Fibroblast of upper back skin (primary cell): ENCODE measurements at places on chromosomes 1 and 21.

DNA sequence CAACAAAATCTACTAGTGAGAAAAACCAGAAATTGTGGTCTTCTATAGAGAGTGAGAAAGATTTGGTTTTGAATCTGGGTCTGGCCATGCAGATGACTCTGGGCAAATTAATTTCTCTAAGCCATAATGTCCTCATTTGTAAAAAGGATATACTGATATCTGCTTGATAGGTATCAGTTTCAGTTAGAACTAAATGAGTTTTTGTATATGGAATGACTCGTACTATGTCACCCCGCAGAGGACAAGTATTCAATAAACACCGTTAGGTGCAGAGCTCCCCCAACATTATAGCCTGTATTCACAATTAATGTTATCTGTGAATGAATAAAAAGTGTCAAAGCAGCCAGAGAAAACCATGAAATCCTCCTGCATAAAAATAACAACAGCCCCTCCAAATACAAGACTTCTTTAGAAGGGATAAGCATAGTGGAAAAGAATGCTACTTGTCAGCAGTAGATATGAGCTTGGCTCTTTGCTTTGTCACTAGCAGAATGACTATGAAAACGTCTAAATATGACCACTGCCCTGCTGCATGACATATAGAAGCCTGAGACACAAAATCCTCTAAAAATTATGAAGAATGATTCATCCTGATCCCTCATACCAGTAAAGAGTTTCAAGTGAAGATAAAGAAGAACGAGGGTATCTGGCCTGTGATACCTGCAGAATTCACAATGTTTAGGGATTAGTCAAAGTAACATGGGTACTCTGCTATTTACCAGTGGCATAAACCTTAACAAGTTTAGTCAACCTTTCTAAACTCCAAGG, 17.8 kb downstream of the SCAF4 start:
- DNase-seq, result no peak

- DNase-seq, result peak; percentile 76
Measured at GRCh38 chr1:230171356-230172015, 104.4 kb downstream of the GALNT2 start.

GRCh38 chr1:242056988-242057744, 58.3 kb upstream of the MAP1LC3C start:
- DNase-seq, result no peak

- no peak for DNase-seq
Measured at GRCh38 chr1:11144570-11145256, 44.4 kb upstream of the ANGPTL7 start.

DNA sequence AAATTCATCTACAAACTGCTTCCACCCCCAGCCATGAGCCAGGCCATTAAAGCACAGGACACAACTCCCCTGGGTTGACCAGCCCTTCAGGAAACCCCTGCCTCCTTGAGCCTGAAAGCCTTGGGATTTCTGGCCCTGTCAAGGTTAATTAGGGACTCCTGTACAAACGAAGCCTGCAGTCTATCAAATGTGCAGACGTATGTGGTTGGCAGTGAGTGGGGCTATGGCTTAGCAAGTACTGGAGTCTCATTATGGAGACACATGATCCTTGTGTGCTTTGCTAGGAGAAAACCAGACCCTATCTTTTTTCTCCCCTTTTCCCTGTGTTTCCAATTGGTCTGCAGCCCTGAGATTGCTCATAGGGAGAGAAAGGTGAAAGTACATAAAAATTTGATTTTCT, 588.3 kb upstream of the USP24 start:
- no peak for DNase-seq

GRCh38 chr21:45529785-45530422, 12.3 kb downstream of the SLC19A1 start:
- DNase-seq, result no peak

DNA sequence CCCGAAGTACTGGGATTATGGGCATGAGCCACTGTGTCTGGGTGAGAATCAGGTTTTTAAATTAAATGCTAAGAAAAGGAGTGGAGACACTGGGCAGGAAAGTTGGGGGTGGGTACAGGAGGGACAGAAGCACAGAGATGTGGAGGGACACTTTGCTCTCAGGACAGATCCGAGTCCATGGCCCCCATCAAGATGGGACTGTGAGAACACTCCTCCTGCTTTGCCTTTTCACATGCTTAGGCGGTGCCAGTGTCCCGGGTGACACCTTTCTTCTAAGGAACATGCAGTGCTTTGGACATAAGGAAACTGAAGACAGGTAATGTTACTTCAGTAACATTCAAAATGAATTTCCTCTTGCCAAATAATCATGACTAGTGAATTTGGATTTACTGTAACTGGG, 16.7 kb downstream of the SLC25A33 start:
- no peak for DNase-seq

DNA sequence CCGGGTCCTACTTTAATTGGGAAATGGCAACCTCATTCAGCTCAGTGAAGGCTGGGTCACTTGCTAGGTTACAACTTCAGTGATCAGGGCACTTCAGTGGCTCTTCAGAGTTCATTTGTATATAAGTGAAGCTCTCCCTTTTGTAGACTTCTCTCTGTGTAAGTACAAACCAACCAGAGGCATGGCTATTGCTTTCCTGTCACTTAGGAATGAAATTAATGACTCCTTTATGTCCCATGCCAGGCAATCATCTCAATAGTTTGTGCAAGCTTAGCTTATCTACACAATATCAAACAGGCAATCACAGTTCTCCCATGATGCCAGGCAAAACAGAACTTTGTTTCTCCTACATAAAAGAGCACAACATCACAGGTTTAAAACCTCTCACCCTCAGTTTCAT, 22.8 kb upstream of the CTBS start:
- no peak for DNase-seq

- no peak for DNase-seq
Measured at GRCh38 chr1:96515925-96516324, 205.7 kb upstream of the PTBP2 start.

DNA sequence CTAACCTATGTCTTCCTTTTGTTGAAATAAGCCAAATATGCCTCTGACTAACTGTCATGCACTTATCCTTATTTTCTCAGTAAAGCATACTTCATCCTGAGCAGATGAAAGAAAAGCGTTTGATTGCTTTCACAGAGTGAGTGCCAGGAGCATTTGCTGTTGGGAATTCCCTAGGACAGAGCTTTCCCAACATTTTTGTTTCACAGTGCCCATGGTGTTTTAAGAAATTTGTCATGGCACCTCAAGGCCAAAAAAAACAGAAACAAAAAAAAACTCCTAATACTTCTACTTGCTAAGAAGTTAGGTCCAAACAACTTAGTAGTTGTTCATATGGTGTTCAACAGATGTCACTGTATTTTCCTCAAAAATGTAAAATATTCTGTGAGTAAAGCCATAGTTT, 120.8 kb upstream of the BMP8A start:
- no peak for DNase-seq

GRCh38 chr1:61085206-61085982, 3.0 kb downstream of the NFIA start:
- DNase-seq, result no peak

DNA sequence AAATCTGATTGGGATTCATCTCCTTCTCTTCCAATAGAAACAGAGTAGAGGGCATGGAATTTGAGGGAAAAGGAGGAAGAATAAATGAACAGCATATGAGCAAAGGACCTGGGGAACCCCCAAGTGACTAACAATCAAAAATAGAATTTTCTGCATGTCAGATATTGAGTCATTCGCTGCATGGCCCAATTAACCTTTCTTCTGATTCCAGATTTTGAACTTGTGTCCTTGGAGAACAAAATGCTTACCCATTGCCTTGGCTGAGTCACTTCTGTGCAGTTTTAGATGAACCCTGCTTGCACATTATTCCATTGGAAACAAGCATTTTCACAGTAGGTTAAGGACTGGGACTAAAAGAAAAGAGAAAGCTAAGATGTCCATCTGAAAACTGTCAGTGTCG, 390.5 kb downstream of the ST6GALNAC3 start:
- DNase-seq, result peak; percentile 67

- no peak for DNase-seq
Measured at GRCh38 chr1:106846656-106847055, 209.8 kb upstream of the PRMT6 start.

GRCh38 chr1:197761654-197762053, 13.6 kb downstream of the DENND1B start:
- no peak for DNase-seq

DNA sequence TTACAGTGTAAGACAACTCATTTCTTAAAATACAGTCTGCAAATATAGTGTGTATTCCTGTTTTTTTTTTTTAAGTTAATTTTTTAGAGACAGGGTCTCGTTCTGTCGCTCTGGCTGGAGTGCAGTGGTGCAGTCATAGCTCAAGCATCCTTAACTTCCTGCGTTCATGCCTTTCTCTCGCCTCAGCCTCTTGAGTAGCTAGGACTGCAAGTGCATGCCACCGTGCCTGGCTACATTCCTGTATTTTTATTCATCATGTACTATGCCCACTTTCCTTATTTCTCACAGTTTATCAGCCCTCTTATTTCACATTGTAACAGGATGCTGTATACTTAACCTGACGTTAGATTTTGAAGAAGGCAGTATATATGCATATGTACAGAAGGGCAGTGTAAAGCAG, 26.7 kb downstream of the MIER1 start:
- peak; percentile 62 for DNase-seq

DNA sequence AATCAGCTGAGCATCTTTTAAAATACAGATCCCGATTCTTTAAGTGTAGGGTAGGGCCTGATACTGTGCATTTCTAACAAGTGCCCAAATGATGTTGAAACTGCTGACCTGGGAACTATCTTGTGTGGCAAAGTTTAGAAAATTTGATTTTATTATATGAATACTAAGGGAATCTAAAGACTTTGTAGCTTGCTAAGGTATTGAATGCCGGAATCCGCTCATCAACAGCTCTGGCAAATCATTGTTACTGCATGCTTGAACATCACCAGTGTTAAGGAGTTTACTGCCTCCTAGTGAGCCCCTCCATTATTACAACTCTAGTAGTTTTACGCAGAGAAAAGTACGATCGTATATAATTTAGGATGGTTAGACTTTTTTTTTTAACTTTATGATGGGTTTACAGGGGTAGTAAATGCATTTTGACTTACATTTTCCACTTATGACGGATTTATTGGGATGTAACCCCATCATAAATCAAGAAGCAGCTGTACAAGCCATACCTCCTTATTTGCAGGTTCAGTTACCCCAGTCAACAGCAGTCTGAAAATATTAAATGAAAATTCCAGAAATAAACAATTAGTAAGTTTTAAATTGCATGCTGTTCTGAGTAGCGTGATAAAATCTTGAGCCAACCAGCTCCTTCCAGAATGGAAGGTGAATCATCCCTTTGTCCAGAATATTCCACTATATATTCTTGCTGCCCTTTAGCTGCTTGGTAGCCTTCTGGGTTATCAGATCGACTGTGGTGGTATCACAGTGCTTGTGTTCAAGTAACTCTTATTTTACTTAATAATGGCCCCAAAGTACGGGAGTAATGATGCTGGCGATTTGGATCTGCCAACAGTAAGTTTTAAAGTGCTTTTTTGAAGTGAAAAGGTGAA, 892 bp downstream of the TYW3 start:
- DNase-seq, result peak; percentile 72

GRCh38 chr1:229869240-229869639, 197.8 kb upstream of the GALNT2 start:
- DNase-seq, result peak; percentile 51

GRCh38 chr1:83697961-83698360, 301.0 kb downstream of the TTLL7 start:
- DNase-seq, result peak; percentile 24

DNA sequence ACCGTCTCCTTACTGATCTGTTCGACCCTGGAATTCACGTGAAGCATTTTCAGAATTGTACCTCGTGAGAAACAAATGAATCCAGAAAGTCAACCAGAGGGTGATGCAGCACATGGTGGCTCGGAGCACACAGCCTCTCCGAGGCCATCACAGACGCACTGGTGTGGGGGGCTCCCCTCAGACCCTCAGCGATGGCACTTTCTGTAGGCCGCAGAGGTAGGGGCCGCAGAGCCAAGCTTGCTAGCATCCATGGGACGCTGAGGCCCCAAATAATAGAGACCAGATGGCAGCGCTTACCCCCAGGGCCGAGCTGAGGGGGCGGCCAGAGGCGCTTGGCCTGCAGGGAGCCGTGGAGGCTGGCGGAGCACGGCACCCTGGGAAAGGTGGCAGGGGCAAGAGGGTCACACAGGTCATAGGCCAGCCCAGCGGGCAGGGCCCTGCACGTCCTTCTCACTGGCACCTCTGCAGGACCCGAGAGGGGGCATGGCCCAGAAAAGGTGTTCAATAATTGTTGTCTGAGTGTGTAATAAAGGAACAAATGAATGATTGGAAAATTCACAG, 28.1 kb upstream of the COL6A2 start:
- DNase-seq, result no peak

- DNase-seq, result no peak
Measured at GRCh38 chr21:34518301-34518700, 6.3 kb upstream of the KCNE1 start.

GRCh38 chr1:59015708-59016107, 231.9 kb upstream of the JUN start:
- DNase-seq, result peak; percentile 85

GRCh38 chr1:117852853-117853553, 76.4 kb downstream of the GDAP2 start:
- no peak for DNase-seq

DNA sequence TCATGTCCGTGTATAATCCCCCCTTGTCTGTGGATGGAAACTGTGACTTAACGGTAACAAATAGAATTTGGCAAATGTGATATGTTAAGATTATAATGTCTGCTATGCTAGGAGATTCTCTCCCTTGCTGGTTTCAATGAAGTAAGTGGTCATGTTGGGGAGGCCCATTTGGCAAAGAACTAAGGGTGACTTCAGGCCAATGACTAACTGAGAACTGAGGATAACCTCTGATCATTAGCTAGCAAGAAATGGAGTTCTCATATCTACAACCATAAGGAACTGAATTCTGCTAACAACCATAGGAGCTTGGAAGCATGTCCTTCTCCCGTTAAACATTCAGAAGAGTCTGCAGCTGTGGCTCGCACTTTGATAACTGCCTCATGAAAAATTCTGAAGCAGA, 2.3 kb downstream of the IFI44L start:
- DNase-seq, result no peak

DNA sequence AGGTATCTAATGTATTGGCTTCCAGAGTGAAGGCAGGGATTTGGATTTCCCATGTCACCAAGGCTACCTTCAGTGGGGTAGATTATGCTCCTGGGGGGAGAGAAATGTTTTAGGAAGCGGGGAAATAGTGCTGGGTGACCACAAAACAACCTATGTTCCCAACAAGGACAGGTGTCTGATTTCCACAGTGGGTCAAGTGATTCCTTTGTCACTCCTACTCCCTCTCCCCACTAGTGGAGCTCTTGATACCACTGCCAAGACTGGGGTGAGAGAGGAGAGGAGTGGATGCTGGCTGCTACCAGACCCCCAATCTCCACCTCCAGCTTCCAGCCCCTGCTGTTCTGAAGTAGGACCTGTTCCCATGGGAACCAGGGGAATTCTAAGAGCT, 104.3 kb upstream of the FAM78B start:
- no peak for DNase-seq
